Caco-2 (cell line): ENCODE measurements at places on chromosomes 5 and 9. TPM values are rescaled to one million over a fixed set of nuclear protein-coding genes. Genes with fewer than 3 reads are reported as not detected.
A peak's percentile ranks its signal among the peaks of the same experiment; 100 is the strongest.

DNA sequence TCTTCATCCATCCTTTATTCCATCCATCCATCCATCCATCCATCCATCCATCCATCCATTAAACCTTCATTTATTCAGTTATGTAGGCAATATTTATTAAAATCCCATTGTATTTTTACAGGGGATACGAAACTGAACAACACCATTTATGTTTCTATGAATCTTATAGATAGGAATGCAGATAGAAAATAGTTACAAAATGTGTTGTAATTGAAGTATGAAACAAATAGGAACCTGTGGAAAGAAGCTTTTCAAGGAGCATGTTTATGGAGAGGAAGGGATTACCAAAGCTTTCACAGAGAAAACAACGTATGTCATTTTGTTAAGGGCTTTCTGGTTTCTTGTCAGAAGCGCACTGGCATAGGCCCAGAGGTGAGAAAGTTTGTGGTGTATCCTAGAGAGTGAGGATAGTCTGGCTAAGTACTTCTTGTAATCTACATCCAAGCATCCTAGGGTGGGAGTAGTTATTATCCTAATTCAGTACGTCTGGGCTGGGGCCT is 184.0 kb downstream of the CNTLN start:
- no peak for DNase-seq

GRCh38 chr9:131629825-131630204 is 84.5 kb downstream of the PRRT1B start:
- no peak for DNase-seq

DNA sequence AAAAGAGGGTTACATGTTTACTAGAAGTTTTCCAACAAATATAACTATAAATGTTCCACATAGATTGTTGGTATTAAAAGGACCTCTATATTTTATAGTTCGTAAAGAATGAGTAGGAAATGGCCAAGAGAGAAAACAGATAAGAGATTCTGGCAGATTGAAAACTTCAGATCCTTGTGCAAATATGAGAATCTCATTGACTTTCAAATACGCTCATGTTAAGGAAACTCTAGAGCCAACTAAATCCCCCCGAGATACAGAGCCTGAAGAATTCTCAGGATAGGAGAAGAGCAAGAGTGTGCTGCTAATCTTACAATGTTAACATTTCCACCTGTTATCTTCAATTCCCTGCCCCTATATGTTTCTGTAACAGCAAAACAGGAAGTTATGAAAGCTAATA is 159.0 kb upstream of the OR13F1 start:
- no peak for DNase-seq

DNA sequence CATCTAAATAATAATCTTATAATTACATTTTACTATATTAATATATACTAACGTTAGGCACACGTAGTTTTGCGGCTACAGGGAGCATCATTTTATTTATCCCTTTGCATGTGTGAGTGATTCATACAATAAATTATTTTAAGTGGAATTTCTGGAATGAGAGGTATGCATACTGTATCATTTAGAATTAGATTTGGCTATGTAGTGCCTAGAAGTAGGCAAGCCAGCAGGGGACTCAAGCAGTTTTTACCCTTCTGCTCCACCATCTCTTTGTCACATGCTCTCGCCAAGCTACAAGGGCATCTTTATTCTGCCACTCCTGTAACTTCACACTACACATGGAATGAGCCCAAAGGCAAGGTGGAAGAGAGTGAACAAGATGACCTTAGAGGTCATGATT is 60.8 kb downstream of the MEGF10 start:
- no peak for DNase-seq

GRCh38 chr5:179154991-179155955 is 95.1 kb downstream of the ZNF354C start:
- no peak for DNase-seq

DNA sequence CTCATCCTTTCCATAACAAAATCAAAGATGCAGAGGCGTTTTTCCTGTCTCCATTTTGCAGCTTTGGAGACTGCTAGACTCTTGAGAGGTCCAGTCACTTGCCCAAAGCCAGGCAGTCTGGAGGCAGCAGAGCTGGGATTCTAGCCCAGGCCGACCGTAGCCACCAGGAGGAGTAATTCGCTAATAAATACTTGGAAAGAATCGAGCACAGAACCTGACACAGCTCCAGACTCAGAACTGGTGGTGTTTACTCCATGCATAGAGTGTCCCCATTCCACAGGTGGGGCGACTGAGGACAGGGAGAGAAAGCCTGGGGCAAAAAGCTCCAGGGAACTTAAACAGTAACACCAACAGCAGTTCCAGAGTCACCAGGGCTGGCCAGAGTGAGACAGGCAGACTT is 10.7 kb upstream of the CERCAM start:
- DNase-seq: peak; percentile 52

- no peak for DNase-seq
Observed at GRCh38 chr5:123518111-123518510, 6.1 kb downstream of the CSNK1G3 start.

GRCh38 chr5:156356238-156356637 is 29.3 kb downstream of the SGCD start:
- no peak for DNase-seq

DNA sequence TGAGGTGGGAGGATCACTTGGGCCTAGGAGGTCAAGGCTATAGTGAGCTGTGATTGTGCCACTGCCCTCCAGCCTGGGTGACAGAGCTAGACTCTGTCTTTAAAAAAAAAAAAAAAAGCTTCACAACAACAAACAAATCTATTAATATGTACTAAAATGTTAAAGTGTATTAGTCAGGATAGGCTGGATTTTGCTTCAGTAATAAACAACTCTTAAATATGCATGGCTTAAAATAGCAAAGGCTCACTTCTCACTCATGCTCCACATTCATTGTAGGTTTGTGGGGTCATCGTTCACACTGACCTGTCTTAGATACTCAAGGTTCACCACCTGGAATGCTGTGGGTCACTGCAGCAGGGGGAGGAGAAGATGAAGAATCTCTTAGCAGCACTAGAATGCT is 33.8 kb upstream of the COL15A1 start:
- DNase-seq: no peak

GRCh38 chr9:12693141-12693540 is at the start of gene TYRP1:
TSS of gene TYRP1 (plus strand) at chr9:12693385. CDS start at chr9:12693997, 612 bp downstream.
- DNase-seq: no peak

DNA sequence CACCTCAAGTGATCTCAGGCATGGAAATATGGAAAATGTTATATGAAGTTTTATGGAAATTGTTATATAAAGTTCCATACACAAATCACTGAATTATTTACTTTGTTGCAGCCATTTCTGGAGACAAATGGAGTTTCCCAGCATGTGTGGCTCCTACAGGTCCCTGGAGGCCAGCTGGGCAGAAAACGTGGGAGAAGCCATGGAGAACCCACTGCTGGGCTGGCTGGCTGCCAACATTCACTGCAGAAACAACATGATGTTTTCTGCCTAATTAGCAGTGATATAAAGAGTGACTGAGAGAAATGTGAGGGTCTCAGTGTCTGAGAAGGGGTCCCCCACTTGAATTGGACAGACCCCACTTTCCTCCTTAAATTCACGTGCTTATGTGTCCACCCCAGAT is 208.8 kb upstream of the IRX2 start:
- DNase-seq: no peak

GRCh38 chr9:73031350-73031749 is 78.5 kb upstream of the ALDH1A1 start:
- no peak for DNase-seq

DNA sequence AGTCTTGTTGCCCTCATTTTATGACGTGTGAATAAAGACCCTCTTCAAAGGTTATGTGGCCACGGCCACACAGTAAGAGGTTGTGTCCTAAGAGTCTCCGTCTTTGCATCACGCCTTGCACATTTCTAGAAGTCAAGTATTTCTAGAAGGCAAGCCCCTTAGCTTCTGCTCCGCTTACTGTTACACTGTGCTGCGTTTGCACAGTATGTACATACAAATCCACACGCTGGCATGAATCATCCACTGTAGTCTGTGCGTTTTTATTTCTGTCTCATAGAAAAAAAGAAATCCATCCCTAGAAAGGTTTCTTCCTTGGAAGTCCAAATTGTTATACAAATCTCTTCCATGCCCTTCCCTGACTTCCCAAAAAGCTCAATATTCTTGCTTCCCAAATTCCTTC is 21.4 kb upstream of the ICE1 start:
- DNase-seq: no peak

Gene IRX1
- not detected in 2 replicates for total RNA-seq

Gene CDK5RAP2
- total RNA-seq: 68.2 and 71.3 TPM in 2 replicates

Gene NUTM2F
- total RNA-seq: not detected in 2 replicates

Gene CAMK2A
- total RNA-seq: not detected in 2 replicates
